Stimulated activated CD4-positive, alpha-beta T cell treated with anti-CD3 and anti-CD28 coated beads, Interleukin-2, amount 100 ng/mL, for 4 hours (primary cell): ENCODE measurements at places on chromosomes 1 and 21.
A peak's percentile ranks its signal among the peaks of the same experiment; 100 is the strongest.

DNA sequence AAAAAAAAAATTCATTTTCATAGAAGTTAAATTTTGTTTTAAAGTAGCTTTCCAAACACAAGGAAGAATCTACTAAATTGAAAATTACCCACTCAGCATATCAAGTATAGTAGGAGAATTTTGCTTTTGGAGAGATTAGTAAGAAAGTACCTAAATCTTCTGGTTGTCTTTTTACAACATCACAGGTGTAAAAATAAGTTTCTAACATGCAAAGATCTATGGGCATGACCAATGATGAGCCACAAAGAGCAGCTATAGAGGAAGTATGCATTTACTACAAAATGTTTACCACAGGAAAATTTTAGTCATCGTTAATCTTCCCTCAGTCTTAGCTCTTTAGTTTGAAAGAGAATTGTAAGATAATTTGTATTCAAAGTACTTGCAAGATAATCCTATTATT lies 28.1 kb downstream of the ANGPTL3 start:
- no peak for DNase-seq

- DNase-seq = no peak
Measured at GRCh38 chr1:205716371-205717132, 33.4 kb downstream of the NUCKS1 start.

GRCh38 chr1:22452481-22452957 lies 868 bp downstream of the ZBTB40 start:
- DNase-seq = no peak

DNA sequence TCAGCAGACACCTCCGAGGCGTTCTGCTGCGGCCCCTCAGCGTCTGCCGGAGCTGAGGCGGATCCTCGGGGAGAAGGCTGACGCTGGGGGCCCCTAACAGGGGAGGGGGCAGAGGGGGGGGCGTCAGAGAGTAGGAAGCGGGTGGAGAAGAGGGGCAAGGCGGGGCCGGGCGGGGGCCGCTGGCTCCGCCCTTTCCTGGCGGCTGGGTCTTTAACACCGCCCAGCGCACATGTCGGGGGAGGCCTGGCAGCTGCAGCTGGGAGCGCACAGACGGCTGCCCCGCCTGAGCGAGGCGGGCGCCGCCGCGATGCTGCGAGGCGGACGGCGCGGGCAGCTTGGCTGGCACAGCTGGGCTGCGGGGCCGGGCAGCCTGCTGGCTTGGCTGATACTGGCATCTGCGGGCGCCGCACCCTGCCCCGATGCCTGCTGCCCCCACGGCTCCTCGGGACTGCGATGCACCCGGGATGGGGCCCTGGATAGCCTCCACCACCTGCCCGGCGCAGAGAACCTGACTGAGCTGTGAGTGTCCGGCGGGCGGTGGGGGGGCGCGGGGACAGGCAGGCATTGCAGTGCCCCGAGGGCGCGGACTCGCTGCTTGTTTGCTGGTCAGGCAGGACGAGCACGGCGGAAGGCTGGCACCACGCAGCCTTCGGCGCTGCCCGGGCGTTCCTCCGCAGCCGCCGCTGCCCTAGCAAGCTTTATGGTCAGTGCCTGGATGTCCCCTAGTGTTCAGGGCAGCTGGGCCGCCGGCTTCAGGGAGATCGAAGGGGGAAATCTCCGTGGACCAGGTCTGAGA lies at the start of gene NTRK1:
Gene NTRK1, plus strand, starts transcription at position 238 of the 796 bp plus-strand sequence. Its CDS starts 70 bp downstream, at position 308.
- DNase-seq = peak; percentile 49

- DNase-seq = no peak
Measured at GRCh38 chr1:55825461-55825860, 610.3 kb upstream of the USP24 start.

DNA sequence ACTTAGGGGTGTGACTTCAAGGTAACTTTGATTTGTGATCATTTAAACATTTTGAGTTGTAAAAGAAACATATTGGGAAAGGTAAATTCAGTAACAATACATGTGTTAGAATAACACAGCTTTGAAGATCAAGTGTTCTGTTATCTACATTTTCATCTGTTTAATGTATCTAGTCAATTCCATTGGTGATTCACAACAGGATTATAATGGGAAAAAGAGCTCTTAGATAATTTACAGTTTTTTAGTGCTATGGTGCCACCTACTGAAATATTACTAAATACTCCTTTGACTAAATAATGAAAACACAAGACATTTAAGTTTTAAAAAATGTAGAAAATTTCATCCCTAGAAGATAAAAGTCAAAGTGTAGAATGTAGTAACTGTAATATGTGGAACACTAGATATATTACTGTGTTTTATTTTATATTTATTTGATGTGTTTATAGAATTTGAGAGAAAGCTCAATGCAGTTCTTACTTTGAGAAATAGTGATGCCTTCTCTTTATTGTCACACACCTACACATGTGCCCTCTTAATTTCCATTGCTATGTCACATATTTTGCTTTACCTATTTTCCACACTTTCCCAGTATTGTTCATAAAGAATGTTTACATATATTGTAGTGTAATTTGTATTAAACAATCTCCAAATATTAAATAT lies 47.4 kb downstream of the PTPRC start:
- no peak for DNase-seq

DNA sequence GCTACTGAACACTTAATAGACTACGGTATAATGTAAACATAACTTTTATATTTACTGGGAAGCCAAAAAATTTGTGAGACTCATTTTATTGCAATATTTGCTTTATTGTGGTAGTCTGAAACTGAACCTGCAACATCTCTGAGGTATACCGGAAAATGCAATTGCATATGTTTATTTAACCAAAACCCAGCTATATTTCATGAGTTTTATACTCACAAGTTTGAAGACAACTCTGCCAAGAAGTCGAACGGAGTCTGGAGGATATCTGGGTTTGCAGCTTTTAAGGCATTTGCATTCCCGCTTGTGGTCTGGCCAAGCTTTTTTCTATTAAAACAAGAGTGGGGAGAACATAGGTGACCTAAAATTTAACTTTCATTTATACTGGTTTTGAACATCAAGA lies 171.9 kb downstream of the SMYD3 start:
- DNase-seq = no peak

- DNase-seq = no peak
Measured at GRCh38 chr1:60936591-60937342, 145.6 kb upstream of the NFIA start.

DNA sequence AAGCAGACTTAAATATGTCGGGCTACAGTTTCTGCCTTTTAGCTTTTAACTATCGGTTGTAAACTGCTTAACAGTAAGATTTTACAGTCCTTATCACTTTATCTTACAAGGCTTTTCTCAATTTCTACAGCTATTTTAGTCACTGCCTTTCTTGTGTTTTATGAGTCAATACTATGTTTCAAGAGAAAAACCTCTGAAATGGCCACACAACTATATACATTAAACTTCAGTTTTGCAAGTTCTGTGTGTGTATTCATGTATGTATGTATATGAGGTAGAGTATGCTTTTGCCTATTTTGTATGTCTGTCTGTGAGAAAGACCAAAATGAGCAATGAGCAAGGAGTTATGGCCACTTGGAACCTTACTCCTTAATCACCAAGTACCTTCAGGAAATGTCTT lies 169.8 kb downstream of the SYT2 start:
- DNase-seq = no peak

DNA sequence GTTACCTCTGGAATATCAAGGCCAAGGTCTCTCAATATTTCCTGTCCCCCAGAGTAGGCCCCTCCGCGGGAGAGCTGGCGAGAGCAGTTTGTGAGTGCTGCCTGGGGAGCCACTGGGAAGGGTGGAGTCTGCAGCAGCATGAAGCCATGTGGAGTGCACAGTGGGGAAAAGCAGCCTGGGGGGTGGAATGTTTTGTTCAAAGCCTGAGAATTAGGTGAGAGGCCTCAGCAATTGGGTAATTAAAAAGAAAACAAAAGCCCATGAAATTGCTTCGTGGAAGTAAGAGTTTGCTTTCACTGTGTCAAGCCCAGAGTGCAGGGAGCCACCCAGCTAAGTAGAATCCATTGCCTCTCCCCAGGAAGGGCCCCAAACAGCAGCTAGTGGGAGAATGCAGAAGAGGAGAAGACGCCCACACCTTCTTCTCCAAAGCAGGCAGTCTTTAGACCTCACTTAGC lies 30.2 kb upstream of the DISC1 start:
- DNase-seq = no peak

DNA sequence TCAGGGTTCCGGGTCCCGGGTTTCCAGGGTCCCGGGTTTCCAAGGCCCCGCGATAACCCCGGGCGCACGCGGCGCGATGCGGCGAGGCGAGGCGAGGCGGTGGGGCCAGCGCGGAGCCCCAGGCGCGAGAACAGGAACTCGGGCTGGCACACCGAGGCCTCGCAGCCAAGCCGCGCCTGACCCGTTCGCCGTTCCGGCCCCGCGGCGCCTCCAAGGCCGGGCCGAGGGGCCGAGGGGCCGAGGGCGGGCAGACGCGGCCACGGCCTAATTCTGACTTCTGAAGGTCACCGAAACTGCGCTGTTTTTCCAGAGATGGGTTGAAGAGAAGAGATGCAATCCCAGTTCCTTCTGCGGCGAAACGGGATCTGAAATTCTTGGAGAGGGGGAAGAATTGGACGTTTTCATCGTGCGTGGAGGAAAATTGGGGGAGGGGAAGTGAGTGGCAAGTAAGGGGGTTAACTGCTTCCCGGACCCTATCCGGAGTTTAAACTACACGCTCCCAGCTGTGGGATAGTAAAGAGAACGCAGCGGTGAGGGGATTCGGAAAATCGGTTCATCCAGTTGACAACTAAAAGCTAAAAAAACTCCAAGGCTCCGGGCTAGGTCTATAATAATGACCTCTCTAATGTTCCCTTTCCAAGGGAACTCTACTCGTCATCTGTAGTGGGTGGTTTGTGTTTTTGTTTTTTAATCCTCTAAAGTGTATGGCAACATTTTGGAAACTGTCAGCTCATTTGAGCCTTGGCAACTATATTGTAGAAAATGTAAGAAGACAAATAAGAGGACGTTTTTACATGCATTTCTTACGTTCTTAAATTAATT lies 8.2 kb downstream of the TBX15 start:
- no peak for DNase-seq

DNA sequence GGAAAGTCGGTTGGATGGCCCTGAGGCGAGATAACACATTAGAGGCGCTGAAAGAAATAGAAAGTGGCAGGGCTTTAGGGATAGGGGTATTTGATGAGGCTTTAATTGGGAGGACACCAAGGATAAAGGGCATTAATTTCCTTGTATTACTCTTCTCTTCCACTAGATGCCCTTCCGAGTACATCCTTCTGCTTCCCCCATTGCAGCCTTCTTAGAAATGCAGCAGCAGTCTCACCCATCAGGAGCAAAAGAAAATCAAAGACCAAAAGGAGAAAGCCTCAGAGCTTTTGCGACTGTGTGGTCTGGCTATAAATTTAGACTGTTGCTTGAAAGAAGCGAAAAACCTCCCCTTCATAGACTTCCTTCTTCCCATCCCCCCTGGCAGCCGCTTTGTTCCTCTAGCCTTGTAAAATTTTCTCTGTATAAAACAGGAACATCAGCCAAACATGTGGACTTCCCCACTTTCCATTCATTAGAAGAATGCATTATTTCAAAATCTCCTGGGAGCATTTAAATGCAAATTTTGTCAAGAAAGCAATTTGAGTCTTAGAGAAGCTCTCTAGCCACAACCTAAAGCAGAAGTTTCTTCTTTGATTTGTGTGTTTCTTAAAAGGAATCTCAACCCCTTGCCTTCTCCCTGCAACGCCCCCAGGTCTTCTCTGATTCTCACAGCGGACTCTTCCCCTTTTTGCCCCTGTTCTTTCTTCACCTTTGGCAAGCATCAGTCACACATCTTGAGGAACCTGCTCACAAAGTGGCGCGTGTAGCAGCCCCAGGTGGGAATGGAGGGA lies 76.6 kb downstream of the NDUFS5 start:
- no peak for DNase-seq

GRCh38 chr1:225771661-225772322 lies 5.8 kb upstream of the SRP9 start:
- DNase-seq = no peak
